Kidney tubule cell (primary cell): ENCODE measurements at places on chromosomes 12 and 14.

- DNase-seq: no peak
Observed at GRCh38 chr14:101222362-101223070, 319.0 kb upstream of the RTL1 start.

GRCh38 chr12:115296613-115297198 is 612.7 kb upstream of the TBX3 start:
- no peak for DNase-seq

DNA sequence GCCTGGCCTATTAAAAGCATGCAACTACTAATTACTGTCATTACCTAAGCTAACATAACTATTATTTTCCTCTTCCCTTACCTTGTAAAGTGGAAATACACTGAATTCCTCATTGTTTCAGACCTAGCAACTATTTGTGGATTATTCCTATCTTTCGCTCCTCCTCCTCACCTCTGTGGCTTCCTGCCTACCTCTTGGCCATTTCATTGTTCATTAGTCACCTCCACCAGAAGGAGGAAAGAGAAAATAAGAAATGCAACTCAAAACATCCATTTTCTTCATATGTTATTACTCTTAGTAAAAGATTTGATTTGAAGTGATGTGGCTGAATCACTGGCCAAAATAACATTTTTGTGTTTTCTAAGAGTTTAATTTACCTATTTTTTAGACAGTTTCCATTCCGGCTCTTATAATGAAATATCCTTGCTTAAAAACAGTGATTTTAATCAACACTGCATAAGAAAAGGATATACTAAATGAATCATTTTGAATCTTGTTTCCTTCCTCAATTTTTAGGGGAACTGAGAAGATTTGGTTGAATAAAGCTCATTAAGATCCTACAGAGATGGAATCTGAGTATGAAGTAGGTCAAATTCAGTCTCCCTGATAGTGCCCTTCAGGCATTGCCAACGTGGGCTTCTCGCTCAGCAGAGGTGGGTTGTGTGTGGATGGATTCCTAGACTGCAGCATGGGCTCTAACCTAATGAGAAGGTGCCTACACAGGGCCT is 27.6 kb upstream of the ARHGAP5 start:
- peak; percentile 66 for DNase-seq

DNA sequence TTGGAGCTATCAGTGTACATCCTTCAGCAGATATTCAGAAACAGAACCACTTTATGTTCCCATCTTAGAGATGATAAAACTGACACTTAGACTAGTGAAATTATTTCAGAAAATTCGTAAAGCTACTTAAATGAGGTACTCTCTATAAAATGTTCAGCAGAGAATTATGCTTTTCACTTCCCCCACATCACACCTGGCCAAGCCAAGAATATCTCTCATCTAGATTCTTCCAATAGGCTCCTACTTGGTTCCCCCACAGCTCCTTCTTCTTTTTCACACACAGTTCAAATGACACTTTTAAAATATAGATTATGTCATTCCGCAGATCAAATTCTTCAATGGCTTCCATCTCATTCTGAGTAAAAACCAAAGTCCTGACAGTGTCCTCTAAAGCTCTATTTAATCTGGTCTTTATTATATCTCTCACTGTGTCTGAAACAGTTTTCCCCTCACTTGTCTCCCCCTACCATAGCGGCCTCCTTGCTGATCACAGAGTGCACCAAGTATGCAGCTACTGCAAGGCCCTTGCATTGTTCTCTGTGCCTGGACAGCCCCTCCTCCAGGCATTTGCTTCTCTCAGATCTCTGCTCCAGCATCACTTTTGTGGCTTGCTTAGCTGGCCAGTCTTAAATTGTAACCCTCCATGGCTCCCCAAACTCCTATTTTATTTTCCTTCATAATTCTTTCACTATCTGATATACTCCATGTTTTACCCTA is 736.8 kb upstream of the USP15 start:
- DNase-seq: no peak

- DNase-seq: no peak
Observed at GRCh38 chr14:21096438-21096837, 2.0 kb downstream of the ZNF219 start.

DNA sequence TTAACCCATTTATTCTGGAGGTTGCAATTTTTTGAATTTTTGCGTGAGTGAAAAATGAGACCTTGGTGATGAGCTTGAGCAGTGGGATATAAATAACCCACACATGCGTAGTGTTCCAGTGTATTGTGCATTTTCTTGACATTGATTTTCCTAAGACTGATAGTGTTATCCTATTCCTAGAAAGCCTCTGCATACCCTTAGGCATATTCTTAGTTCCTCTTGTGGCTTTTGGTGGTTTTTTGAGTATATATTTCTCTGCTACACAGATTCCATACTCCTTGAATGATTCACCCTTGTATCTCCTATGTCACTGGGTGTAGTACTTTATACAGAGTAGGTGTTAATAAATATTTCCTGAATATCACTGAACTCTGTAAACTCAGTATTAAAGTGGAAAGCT is 363.4 kb upstream of the PDE3A start:
- no peak for DNase-seq

DNA sequence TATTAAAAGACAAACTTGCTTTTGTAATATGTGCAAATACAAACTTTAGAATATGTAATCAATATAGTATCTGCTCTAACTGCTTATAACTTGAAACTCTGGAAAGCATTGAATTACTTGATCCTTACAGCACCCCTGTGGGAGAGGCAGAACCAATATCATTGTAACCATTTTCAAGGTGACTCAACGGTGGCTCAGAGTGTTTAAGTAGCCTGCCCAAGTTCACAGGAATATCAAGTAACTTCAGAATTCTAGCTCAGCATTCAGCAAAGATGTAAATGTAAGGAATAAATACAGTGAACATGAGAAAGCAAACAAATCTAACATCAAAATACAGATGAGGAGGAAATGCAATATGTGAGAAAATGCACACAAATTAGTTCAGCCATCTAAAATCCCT is 264.6 kb downstream of the NELL2 start:
- DNase-seq: no peak

DNA sequence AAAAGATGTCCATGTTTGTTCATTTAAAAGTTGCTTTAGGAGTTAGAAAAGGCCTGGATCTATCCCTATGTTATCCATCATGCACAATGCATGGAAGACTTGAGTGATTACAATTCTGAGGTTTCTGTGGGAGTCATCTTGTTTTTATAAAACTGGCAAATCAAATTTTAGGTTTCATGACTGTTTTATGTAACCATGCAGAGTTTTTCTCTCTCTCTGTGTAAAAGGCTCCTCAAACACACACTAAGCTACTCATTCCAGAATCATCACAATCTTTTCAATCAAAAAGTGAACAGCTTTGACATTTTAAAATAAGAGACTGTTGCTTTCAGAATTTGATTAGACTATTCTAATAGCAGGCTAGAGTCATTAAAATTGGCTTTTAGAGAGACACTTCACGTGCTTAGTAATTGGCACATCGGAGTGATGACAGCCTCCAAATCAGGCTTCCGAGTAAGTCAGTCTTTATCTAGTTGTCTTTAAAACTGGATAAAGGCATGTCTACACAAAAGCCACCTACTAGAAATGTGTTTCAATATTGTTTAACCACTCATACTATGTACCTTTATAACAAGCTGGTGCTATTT is 31.9 kb downstream of the PRICKLE1 start:
- no peak for DNase-seq

GRCh38 chr14:60636879-60637478 is 12.3 kb downstream of the SIX1 start:
- DNase-seq: no peak
